ENCODE measurements at places on chromosomes 6 and 20.
A peak's percentile ranks its signal among the peaks of the same experiment; 100 is the strongest.

DNA sequence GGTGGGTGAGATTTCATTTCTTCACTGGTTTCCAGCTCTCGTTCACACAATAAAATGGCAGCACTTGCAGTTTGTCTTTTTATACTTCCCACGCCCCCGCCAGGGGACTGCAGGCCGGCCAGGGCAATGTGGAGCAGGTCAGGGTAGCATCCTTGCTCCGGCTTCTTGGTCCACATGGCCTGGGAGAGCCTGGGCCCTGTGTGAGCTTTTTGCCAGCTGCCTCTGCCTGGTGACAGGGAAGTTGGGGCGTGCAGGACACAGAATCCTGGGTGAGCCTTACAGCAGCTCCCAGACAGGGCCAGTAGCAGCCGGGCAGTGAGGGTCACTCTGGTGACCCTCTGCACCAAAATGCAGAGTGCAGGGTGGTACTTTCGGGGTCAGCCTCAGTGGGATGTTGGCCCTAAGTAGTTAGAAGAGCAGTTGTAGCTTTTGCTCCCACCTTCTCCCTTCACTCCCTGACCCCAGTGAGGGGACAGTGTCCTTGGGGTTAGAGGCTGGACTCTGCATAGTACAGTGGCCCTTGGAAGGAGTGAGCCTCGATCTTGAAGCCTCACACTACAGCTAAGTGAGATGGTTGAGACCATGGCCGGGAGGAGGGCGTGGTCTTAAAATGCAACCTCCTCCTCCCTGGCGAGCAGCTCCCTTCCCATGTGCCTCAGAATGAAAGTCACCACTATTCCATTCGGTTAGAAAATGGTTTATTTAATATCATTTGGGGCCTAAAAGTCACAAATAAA is 23.8 kb downstream of the PYGB start:
- DNase-seq: no peak

GRCh38 chr20:42338294-42339201 is 720.4 kb upstream of the CHD6 start:
- DNase-seq: no peak

DNA sequence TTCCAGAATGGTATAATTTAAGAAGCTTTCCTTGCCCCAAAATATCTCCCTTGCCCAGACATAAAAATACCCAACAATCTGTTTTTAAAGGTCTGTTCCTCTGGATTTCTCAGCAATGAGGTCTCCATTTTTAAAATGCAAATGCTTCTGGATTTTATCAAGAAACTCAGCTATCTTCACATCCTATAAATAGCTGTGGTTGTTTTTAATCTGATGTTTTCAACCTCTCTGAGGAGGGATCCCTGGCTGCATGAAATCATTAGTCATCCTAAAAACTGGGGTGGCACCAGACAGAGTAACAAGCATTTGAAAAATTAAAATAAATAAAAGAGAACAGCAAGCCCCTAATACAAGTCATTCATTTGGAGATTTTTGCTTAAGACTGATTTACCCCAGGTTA is 168.5 kb upstream of the ID4 start:
- DNase-seq: no peak

DNA sequence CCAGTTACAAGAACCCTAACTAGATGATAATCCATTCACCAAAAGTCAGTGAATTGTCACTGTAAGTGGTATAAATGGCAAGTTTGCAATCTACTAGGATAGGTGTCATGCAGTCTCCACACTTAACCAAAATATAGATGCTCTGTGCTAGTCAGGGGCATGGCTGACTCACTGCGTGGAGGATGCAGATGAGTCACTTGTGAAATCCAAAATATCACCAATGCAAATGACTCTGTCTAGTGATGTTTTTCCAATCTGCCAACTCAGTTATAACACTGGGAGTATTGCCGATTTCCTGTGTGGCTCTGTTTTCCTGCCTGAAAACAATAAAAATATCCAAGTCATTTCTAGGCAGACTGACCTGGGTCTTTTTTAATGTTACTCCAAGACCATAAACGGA is 47.8 kb upstream of the NRSN1 start:
- no peak for DNase-seq

DNA sequence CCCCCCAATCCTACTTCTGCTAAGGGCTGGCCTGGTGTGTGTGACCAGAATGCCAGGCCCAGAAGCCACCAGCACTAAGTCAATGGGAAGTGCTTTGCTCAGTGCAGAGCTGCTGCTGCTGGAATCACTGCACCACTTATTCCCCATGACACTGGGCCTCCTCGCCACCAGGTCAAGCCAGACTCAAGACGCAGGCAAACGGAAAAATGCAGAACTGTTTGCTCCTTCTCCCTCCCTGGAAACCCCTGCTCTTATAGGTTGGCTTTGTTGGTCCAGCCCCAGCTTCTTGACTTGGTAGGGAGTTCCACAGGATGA is 121.9 kb downstream of the PHACTR3 start:
- DNase-seq: no peak

GRCh38 chr6:24140591-24140990 is 14.6 kb downstream of the NRSN1 start:
- DNase-seq: no peak

DNA sequence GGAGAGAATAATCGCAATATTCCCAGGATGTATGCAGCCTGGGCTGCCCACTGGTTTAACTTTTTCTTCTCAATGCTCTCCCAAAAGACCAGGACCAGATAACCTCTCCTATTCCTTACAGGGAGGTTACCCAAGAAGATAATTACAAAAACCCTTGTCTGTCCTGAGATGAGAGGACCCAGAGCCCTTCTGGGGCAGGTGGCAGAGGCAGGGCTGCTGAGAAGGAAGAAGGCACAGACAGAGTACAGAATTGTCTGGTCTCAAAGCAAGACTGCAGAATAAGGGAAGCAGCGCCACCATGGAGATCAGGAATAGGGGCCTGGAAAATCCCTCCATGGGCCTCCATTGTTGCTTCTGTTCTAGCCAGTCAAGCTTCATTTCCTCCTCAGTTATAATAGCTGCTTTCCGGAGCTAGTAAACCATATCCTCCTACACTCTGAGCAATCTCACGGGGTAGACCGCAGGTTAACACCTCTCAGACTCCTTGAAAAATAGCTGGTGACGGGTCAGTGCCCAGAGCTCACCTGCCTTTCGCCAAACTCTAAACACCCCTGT is 463 bp upstream of the HLA-DMB start:
- peak; percentile 69 for DNase-seq

GRCh38 chr6:132227904-132228303 is 173.4 kb downstream of the MOXD1 start:
- no peak for DNase-seq

- no peak for DNase-seq
Measured at GRCh38 chr6:96947055-96947454, 22.5 kb downstream of the KLHL32 start.

GRCh38 chr20:45111799-45112471 is 3.0 kb downstream of the WFDC5 start:
- DNase-seq: no peak

GRCh38 chr20:58890518-58891085 is 38.1 kb downstream of the GNAS start:
- DNase-seq: peak; percentile 58

GRCh38 chr6:32829495-32829894 is 9.0 kb downstream of the TAP2 start:
- no peak for DNase-seq

- DNase-seq: no peak
Measured at GRCh38 chr6:166433096-166433495, 50.4 kb upstream of the MPC1 start.

DNA sequence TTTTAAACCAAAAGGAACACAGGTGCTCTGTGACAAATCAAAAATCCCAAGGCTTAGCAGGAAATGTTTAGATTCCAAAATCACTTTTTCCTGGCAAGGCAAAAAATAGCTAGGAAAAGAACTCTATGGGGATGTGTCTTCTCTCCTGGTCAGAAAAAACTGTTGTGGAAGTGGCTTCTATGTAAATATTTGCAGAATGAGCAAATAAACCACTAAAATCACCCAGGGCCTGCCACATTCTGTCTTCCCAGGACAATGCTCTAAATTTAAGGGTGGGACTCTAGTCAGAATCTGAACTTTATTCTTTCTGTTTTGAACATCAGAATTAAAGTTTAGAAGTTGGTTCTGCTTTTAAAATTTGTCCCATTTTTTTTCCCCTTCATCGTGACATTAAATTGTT is 29.3 kb downstream of the GCM1 start:
- no peak for DNase-seq

GRCh38 chr6:109187399-109188114 is 92.2 kb downstream of the CEP57L1 start:
- DNase-seq: peak; percentile 58

- DNase-seq: no peak
Measured at GRCh38 chr6:105257340-105257739, 77.5 kb upstream of the POPDC3 start.

DNA sequence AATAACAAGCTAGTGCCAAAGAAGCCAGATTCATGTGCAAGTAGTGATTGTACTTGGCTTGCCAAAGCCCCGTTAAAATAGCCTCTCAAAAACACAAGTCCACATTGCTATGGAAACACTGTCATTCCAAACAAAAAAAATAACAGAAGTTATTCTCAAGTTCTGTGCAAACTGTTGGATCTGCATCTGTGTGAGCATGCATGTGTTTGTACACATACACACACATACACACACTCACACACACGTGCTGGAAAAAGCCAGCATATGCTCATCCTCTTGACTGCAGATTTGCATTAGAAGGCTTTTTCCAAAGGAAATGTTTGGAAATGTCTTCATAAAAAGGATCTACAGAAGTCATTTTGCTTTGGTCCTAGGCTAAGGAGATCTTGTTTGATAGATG is 13.4 kb upstream of the CBLN4 start:
- no peak for DNase-seq

DNA sequence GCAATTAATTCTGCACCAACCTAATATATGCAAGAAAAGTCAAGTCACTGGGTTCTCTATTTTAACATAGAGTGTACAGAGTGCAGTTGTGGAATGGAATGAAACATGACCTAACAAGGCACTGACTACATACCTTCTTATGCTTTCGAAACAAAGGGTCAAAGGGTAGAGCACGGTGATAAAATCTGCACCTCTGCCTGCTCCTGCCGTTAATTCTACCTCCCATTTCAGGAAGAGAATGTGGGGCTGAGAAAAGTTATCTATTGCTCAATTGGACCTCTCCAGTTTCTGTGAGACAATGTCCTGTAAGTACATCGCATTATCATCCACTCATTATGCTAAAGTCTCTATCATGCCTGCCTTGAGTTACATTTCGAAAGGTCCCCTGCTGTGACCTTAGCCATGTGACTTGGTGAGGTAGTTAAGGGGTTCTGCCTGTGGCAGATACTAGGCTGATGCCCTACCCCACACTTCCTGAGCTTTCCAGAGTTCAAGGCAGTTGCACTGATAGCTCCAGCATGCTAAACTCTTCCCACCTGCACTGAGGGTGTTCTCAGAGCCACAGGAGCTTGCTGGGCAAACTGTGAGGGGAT is 14.0 kb upstream of the MOCS1 start:
- no peak for DNase-seq
